CD4-positive, alpha-beta memory T cell (primary cell): ENCODE measurements at places on chromosomes 5 and 9.

DNA sequence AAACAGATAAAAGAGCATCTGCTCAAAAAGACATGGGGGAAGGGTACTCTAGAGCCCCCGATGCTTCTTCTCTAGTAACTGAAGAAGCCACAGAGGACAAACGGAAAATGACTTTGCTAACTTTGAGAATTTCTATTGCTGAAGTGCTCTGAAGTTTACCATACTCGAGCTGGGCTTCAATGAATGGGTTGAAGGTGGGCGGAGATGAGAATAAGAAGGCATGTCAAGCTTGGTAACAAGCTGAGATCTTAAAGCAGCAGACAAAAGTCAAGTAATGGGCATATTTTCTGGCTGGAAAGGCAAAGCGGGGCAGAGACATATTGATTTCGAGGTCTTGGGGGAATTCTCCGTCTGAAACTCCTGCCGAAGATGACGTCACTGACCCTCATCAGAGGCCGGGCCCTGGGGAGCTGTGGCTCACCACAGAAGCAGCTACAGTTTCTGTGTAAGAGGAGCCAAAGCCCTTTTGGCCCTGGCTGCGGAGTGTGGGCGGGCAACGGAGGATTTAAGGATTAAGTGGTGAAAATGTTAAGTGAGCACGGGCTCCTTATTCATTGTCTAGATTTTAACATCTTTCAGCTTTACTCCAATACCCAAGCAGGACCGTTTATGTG, 115.8 kb upstream of the SLIT3 start:
- DNase-seq, result no peak

DNA sequence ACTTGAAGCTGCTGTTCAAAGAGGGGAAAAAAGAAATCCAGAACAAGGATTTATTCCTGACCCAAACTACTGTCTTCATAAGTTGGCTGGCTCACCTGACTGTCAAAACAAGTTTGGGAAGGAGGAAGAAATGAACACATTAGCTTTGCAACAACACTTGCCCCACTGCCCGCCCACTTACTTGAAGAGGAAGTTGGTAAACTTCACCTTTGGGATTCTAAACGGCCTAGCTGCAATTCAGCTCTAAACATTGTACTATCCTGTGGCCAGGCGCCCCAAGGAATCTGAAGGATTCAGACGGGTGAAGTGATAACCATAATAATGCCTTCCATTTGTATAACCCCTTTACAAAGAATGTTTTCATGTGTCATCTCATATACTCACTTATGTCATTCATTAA, 199.4 kb downstream of the ARRDC3 start:
- no peak for DNase-seq

GRCh38 chr9:37812773-37813379, 12.3 kb downstream of the DCAF10 start:
- no peak for DNase-seq

- DNase-seq, result no peak
Measured at GRCh38 chr9:89527084-89527483, 29.2 kb upstream of the SEMA4D start.

- DNase-seq, result no peak
Measured at GRCh38 chr5:155025895-155026294, 12.3 kb downstream of the KIF4B start.

- DNase-seq, result no peak
Measured at GRCh38 chr9:103991698-103992097, 102.4 kb upstream of the SMC2 start.

GRCh38 chr5:102782217-102782872, 27.2 kb downstream of the PAM start:
- DNase-seq, result no peak

GRCh38 chr5:140310434-140310833, 7.5 kb upstream of the PFDN1 start:
- no peak for DNase-seq

GRCh38 chr5:80915716-80916115, 44.4 kb upstream of the RASGRF2 start:
- DNase-seq, result no peak

DNA sequence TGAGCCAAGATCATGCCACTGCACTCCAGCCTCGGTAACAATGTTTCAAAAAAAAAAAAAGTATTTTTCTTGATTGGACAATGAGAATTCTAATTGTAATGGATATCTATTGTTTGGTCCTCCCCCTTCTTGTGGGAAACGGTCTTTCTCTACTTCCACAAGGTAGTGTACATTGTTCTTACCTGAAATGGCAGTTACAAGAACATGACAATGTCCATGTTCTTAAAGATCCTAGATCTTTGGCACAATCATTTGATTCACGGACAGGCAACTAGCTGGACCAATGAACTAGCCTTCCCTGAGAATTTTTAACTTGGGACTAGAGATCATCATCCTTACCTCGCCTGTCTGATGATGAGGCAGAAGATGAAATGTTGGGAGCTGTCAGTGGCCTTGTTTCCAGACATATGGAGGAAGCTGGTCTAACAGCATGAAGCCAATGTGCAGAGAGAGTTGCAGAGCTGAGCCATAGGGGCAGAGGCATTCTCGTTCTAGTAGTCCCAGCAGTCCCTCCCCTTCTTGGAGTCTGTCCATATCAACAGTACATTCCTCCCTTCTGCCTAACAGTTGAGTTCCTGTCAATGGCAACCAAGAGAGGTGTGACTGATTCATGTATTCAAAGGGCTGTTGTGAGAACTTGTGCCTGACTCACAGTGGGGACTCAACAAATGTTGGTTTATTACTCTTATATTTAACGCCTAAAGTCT, 2.1 kb upstream of the MARCHF6 start:
- no peak for DNase-seq

- no peak for DNase-seq
Measured at GRCh38 chr9:29006628-29007027, 1433.3 kb upstream of the C9orf72 start.

DNA sequence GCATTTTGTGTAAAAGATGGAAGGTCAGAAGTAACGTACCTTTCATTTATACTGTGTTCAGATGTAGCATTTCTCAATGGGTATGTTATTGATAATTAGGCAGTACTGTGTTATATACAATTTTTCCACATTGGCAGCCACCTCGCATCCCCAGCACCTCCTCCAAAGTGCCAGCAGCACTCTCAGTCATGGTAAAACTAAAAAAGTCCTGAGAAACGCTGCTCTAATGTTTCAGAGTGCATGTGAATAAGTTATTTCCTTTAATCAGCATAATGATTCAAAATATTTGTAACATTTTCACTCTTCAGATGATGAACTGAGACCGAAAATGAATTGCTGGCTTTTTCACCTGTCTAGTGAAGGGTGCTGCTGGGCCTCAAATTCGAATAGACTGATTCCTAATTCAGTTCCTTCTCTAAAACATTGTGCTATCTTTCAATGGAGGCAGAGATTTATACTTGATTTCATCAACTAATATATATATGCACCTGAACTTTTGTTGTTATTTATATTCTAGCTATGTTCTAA, 79.9 kb upstream of the ANKRD55 start:
- no peak for DNase-seq

DNA sequence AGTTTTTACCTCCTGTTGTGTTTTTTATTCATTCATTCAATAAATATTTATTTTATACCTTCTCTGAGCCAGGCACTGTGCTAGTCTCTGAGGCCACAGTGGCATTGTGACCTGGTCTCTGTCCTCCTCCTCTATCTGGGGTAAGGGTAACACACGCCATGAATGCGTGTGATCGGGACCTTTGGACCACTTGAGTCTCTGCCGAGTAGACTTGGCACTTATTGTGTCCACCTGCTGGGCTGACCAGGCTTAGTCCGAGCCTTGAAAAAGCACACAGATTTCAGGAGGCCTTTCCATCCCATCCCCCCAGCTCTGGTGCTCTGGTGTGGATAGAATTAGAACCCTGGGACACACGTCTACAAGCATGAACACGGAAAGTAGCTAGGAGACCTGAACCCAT, 58.7 kb downstream of the ERGIC1 start:
- DNase-seq, result no peak

DNA sequence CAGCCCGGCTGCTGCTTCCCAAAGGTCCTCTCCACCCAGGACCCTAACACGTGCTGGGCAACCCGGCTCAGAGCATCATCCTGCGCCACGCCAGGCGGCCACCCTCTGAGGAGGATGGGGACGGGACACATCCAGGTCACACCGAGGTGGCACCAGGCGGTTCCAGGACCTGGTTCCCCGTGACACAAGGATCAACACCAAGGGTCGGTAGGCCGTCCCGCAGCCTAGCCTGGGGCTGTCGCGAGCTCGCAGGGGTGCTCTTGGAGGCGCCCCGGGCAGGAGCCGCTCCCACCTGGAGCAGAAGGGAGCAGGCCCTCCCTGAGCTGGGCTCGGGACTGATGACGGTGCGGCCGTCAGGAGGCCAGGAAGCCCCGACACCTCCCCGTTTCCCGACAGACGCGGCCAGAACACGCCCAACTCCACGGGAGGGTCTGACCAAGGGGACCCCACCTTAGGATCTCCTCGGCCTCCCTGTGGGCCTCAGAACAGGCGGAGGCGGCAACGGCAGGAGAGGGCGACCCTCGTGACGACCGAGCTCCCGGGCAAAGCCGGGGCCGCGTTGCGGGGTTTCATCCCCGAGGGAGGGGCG, 6.3 kb downstream of the EXD3 start:
- no peak for DNase-seq

GRCh38 chr9:137878146-137878941, 762 bp downstream of the CACNA1B start:
- peak; percentile 23 for DNase-seq

DNA sequence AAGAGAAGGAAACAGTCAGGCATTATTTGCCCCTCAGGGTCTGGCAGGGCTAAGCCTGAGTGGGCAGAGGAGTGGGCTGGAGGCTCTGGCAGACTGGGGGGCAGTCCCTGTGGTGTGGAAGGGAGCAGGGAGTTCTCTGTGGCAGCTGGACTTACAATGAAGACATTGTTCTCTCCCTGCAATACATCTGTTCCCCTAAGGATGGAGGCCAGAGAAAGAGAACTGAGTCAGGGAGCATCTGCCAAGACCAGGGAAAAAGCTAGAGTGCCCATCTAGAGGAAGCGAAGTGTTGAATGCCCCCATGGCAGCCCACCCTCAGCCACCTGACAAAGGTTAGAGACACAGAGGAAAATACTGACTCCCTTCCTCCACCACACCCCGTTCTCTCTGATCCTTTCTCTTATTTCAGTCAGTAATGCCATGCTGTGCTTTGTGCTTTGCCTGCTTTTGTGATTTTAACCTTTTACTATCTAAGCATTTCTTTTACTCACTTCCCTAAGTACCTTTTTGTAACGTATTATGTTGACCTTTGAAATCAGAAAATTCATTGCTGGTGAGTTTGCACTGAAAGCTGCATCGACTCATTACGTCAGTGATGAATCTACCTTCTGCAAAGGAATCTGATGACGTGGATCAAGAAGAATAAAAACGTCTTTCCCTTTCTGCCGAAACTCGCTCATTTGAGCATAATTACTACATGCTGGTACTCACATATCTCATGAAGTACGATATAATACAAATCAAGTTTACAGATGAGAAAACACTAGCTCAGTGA, 76.0 kb downstream of the ACTL7B start:
- DNase-seq, result no peak

DNA sequence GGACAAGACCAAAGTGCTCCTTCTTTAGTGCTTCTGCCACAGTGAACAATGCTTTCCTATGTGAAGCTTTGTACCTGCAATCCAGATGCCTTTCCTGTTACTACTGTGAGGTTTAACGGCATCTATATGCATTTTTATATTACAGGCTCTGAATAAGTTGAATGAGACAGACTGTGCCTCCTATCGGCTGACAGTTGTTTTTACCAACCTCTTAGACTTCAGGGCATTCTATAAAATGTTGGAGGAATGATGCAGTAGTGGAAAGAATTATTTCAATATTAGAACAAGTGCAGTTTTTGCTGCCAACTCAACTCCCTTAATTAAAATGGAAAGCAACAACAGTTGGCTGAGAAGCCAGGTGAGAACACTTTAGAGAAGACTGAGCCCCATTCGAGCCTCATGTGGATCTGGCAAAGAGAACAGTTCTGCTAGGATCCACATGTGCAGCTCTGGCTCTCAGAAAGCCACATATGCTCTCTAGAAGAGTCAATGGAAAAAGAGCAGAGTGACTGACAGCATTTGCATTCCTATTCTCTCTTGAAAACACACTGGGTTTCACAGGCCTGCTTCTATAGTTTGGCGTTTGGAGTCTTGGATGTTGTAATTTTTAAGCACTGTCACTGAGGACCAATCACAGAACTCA, 147.5 kb downstream of the LURAP1L start:
- no peak for DNase-seq
